Vagina (tissue), 2 donors: ENCODE measurements at places on chromosomes 4 and X. TPM values are rescaled to one million over a fixed set of nuclear protein-coding genes. Genes with fewer than 3 reads are reported as not detected.

DNA sequence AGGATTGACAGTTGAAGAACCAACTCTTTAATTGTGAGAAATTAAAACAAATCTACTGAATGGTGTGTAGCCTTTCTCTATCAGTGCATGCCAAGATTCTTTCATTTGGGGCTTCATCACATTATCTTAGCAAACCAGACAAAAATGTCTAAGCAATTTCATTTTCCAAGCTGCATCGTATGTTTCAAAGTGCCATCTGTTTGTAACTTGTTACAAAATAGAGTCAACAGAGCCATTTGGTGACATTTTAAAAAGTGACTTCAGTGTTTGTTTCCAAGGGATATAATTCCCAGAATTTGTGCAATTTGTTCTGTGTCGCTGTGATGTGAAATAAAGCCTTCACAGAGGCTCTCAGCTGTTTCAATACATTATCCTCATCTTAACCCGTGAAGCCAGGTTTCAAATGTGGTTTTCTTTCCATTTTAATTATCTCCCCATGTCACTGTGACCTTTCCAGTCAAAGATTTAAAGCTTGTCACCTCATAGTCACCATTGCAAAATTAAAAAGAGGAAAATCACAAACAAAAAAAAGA, 46.0 kb upstream of the C1QTNF7 start:
- no peak for DNase-seq

GRCh38 chr4:140764785-140765392, 8.7 kb upstream of the TBC1D9 start:
- no peak for DNase-seq

DNA sequence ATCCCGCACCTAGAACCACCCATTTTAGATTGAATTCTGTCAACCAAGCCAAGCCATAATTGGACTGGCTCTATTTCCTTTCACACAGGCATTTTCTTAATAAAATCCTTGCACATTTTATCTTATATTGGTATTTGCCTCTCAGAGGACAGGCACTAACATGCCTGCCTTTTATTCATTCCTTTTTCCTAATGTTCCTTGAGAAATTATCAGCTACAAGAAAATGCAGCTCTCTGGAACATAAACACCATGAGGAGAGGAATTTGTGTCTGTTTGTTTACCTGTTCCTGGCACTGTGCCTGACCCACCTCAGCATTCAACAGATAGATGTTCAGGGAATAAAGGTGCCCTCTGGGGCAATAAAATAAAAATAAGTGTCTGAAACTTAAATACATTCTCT, 116.2 kb downstream of the PDHA2 start:
- DNase-seq: no peak

DNA sequence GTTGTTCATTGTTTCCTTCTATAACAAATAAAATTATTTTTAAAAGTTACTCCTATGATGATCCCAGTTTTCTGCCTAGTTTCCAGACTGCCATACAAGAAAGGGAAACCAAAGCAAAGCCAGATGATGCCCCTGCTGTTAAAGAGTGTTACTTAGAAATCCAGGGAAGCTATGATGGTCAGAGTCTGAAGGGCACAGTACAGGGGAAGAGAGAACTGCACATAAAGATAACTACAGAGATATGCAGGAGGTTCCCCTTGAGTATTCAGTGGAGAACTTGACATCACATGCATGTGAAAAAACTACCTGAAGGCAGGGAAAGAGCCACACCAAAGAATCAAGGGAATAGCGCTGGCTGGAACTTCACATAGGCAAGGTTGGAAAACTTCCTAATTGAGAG, 494.2 kb upstream of the FSTL5 start:
- no peak for DNase-seq

Gene MEPE
- total RNA-seq: not detected

Gene GNRHR
- not detected for total RNA-seq
